ENCODE measurements at places on chromosomes 16 and 17.

DNA sequence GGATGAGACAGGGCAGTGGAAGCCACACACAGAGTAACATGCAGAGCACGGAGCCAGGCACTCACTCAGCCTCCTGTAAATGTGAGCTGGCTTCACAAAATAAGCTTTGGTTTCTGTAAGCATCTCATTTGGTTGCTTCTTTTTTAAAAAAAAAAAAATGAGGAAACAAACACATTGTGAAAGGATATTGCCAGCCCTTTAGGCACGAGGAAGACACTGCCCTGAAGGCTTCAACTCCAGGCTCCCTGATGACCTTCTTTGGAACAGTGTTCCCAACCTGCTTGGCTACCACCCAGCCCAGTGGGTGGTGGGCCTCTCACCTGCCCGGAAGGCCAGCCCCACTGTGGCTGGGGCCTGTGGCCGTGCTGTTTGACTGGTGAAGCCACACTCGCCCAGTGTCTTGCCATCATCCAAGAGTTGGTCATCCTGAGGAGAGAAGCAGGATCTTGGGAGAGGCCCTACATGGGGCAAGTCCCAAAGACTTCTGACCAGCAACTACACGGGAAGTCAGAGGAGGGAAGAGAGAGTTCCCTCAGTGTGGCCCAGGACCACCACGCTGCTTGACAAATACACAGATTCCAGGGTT lies 1.9 kb downstream of the ELOB start:
- no peak for DNase-seq

GRCh38 chr16:66899310-66899944 lies 19.1 kb downstream of the PDP2 start:
- no peak for DNase-seq

DNA sequence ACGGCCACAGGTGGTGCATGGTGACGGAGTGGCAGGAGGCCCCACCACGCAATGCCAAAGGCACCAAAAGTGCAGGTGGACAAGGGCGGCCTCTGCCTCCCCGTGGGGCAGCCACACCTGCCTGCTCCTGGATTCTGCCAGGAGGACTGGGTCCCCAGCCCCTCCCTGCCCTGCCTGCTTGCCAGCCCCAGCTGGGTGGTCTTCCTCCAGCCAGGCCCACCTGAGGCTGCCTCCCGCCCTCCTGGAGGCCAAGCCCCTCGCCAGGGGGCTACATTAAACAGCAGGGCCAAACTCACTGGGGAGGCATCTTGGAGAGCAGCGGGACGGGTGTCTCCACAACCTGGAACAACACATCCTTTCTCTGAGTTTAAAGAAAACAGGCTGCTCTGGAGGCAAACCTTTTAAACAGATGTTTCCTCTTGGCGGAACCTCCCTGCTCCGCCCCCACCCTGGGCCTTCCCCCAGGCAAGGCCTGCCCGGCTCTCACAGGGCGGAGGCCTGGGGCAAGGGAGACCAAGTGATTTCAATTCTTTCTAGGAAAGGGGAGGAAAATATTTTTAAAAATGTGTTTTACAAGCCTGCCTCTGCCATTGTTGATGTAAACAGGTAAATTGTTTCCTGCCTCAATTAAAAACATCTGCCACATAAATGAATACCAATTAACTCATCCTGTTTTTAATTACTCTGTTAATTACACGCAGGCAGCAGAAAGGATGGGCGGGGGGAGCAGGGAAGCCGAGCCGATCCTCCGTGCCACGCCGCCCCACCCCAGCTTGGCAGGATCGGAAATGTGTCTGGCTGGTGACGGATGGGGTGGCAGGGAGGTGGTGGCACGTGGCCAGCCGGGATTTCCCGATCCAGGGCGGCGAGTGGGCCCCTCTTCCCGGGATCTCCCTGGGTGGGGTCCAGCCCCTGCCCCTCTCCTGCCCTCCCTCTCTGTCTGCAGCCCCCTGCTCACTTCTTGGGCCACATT lies 54.4 kb upstream of the PABPN1L start:
- DNase-seq = no peak

- no peak for DNase-seq
Observed at GRCh38 chr16:25135254-25135878, 23.8 kb downstream of the LCMT1 start.
